ENCODE measurements at places on chromosomes 7 and 10.
A peak's percentile ranks its signal among the peaks of the same experiment; 100 is the strongest.

DNA sequence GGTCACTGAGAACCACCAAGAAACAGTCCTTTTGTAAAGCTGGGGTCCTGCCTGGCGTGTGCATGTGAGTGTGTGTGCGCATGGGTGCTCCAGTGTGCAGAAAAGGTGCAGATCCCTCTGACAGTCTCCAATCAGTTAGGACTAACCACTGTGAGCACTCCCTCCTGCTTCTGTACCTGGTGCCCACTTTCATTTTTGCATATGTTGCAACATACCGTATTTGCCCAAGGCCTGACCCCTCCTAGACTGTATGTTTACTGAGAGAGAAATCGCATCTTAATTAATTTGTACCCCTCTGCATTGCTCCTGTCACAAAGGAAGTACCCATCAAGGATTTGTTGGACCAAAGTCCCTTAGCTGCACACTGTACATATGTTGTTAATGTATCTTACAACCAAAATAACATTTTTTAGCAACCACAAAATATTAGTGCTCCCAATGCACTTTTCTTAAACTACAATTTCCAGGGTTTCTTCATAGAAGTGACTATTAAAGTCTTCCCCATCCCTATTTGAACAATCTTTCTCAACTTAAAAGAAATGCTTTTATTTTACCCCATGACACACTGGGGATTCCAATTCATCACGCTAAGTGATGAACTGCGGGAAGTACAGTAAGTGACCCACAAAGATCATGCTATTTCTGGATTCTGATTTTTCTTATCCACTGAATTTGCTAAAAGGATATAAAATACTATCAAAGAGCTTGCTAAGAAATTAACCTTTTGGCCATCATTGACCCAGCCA, 16.6 kb downstream of the PAXIP1 start:
- no peak for DNase-seq

- no peak for DNase-seq
These were observed 2.0 kb downstream of the LDB3 start for GRCh38 chr10:86670290-86670811.

GRCh38 chr10:108409306-108409705, 1244.8 kb upstream of the SORCS1 start:
- no peak for DNase-seq

DNA sequence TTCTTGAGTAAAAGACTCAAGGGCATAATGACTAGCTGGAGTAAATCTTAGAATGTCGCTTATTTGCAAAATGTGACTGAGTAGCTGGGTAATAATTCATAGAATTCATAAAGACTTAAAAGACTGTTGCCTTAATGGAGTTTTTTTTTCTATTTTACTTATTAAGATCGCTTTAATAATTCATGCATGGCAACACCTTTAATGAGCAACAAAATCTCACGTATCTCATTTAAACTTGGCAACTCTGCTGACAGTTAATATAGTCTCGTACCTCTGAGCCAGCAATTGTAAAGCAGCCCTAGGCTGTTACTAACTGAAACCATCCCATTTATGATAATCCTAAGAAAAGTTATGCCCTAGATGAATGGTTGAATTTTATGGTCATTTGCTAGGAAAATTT, 87.8 kb upstream of the SLC26A5 start:
- DNase-seq = no peak

DNA sequence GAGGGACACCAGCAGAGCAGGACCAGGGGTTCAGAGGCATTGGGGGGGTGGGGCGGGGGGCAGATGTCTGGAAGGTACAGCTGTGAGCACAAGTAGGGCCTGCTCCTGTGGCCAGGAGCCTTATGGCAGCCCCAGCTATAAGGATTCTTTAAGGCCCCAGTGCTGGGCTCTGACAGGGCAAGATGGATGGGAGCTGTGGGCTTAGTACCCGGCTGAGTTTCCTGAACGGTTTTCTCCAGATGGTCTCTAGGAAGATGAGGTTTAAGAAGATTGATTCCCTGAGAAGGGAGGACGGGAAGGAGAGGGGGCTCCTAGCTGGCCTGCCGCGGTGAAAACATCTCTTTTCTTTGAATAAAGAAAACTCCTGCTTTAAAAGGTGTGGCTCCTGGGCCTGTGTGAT, 30.1 kb upstream of the COMTD1 start:
- peak; percentile 4 for DNase-seq

DNA sequence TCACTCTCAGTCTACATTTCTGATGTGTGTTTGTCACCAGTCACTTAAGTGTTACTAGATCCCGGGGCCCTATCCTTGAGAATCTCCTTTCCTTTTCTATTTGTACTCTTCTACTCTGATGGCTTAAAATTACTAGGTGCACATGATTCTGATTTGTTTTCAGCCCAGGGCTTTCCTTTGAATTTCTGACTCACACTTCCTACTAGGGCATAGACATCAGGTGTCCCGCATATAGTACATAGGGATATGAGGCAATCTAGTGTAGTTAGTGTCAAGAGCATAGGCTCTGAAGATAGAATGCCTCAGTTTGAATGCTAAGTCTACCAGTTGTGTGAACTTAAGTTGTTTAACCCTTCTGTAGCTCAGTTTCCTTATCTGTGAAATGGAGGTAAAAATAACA, 49.4 kb upstream of the LRRN3 start:
- no peak for DNase-seq

DNA sequence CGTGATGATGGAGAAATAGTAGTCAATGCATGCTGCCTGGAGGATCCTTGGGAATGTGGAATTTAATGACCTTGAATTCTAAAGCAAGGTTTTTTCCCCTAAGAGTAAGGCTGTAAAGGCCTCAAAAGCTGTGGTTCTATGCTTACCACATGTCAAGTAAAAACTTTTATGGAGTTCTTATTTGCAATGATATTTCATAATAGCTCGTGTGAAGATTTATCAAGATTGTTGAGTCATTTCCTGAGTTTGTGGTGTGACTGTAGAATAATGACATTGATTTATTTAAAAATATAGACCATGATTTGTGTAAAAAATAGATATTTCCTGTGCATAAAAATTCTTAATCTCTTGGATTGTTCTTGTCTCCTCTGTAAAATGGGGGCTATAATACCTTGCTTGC, 67.5 kb upstream of the SORCS1 start:
- DNase-seq = no peak

DNA sequence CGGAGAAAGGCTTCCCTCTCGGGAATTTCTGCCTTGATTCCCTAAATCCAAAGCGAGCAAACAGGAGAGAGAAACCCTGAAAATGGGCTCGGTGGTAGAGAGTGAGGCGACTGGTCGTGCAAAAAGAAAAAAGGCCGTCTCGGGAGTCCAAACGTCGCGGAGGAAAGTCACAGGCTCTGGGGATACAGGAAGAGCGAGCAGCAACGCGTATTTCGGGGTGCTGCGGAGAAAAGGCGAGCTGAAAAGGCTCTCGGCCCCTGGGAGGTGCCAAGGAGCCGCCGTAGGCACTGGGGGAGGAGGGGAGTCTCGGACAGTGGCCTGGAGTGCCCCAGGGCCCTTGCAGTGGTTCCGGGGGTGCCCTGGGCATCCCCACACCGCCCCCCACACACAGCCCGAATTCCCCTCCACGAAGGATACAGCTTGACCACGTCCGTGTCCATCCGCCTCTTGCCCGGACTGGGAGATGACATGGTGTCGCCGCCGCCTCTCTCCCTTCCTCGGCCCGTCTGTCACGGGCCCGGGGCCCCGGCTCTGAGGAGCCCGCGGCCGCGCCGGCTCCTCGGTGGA, 591 bp downstream of the UBE2H start:
- DNase-seq = no peak

- DNase-seq = no peak
These were observed 216.4 kb downstream of the HECW1 start for GRCh38 chr7:43328785-43329380.

GRCh38 chr10:613271-614138, 76.0 kb downstream of the DIP2C start:
- no peak for DNase-seq

- no peak for DNase-seq
These were observed 87.1 kb downstream of the FZD1 start for GRCh38 chr7:91351374-91351773.

DNA sequence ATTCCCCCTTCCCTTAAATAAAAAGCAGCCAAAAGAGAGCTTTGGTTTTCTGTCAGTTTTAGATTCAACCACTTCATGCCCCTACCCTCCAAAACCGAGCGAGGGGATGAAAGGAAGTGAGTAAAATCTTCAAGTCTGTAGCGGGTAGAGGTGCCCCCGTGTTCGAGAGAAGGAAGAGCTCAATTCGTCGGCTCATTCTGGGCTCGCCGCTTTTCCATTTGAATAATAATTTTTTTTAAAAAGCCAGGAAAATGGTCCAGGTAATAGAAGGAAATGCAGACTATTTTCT, 436.2 kb upstream of the GALNT17 start:
- no peak for DNase-seq

- DNase-seq = no peak
These were observed 112.7 kb upstream of the JCAD start for GRCh38 chr10:30172091-30172490.

DNA sequence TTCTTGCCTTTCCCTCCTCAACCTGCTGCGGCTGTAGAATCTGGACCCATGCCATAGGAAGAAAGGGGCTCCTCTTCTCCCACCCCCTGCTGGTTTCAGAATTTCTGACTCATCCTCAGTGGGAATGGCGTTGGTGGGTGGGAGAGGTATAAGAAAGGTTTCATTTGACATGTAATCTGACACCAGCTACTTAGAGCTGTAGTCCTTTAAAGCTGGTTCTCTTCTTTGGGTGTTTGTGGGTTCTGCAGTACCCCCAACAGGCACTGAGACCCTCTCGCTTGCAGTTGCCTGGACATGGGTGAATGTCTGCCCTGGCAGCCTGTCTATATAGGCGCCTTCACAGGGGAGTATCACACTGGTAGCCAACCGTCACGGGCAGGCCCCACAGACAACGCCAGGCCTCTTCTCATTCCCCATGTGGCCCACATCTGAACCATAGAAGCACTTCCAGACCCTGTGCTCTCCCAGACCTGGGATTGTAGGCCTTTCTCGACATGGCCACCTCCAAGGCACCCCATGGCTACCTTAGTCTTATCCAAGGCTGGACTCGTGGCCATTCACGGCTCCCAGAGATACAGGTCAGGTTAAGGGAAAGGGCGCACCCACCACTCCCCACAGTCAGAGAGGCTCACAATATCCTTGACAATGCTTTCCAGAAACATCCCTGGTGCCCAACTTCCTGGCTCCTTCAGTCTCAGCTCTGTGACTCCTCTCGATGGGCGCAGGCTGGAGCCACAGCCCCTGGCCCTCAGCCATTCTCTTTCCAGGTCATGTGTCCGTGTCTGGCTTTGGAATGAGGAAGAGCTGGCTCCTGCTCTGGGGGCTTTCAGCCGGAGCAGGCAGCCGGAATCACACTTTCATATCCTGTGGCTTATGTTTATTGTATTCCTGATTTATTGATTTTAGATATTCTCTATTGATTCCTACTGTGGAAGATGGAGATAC, 17.5 kb downstream of the ZNF862 start:
- DNase-seq = no peak

GRCh38 chr10:63027531-63027930, 105.6 kb upstream of the NRBF2 start:
- no peak for DNase-seq

DNA sequence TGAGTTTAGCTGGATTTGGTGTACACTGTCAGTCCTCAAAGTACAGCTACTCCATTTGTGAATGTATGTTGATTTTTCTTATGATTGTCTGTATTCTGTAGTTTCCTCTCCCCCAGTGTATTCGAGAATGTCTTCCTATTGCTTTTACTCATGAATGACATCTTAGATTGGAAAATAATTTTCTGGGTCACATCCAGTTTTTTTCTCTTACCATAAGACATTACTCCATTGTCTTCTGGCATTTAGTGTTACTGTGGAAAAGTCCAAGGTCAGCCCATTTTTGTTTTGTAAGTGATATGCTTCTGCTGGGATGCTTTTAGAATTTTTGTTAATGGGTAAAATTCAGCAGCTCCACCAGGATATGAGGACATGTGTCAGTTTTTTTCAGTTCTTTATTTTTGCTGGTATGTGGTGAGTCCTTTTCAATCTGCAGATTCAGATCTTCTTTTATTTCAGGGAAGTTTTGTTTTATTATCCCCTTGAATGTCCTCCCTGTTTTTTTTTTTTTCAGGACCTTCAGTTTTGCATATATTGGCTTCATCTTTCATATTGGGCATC, 33.6 kb downstream of the WAC start:
- DNase-seq = no peak

DNA sequence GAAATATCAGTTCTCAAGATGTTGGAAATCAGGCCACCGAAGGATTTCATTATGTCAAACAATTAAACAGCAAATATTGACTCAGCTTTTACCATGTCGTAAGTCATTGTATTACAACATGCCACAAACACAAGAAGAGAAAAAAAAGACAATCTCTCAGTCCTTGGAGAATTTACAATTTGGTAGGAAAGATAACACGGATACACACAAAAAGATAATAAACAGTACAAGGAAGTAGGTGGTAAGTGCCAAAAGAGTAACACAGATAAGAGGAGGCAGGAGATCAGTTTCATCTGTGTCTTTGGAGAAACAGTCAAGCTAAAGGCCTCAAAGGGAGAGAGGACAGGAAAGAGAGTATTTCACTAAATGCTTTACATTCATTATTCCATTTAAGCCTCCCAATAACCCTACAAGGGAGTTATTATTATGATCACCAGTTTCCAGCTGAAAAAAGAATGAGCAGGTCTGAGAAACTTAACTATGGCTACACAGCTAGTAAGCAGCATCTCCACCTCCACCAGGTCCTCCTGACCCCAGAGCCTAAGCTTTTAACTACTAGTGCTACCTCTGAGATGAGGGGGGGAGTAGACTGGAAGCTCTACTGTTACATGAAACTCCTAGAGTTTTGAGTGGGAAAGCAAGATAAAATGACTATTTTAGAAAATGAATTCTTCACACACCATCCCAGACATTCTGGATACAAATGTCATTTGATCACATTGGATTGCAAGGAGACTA, 13.9 kb upstream of the DNAJC1 start:
- no peak for DNase-seq

GRCh38 chr10:35661236-35661635, 19.1 kb upstream of the FZD8 start:
- no peak for DNase-seq

GRCh38 chr10:102994531-102995295, 76.6 kb downstream of the CNNM2 start:
- peak; percentile 36 for DNase-seq

- DNase-seq = no peak
These were observed 65.3 kb upstream of the AQP1 start for GRCh38 chr7:30846378-30846777.

DNA sequence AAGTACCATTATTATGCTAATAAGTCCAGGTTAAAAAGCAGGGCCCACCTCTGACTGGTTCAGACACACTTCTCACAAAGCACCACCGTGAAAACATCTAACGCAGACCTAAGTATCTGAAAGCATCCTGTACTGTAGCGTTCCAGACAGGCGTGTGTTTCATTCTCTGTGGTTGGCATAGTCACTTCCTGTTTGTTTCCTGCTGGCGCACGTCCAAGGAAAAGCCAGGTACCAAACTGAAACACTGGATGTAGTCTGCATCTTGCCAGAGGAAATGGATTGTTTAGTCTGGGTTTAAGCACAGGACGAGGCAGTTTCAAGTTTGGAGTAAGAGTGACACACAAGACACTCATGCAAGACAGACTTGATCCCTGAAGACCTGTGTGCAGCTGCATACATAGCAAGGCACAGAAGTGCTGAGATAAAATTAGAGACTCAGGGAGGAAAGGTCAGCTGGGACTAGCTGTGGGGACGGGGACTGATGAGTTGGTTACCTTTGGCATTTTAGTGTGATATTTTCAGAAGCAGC, 23.3 kb downstream of the BPGM start:
- DNase-seq = peak; percentile 95

Data from hematopoietic multipotent progenitor cell (in vitro differentiated cells).